ENCODE measurements at places on chromosomes 1 and 21. TPM values are rescaled to one million over a fixed set of nuclear protein-coding genes. Genes with fewer than 3 reads are reported as not detected.

DNA sequence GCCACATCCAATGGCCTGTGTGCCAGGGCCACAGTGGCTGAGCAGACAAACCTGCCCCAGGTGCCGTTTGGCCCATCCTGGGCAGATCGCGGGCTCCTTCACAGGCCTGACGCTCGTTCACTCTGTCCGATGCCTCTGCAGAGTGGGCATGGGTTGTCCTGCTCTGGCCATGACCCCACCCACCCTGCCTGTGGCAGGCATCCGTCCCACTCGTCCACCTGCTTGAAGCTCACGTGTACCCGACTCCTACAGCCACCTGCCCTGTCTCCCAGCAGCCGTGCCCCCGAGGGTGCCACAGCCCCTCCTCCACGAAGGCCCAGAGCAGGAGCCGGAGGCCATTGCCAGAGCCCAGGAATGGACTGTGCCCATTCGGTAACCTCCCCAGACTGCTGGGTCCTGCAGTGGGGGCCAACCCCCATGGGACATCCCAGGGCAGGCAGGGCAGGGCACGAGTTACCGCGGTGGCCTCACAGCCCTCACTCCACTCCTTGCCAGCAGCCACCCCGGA, 41.9 kb downstream of the TRIM11 start:
- ATAC-seq: no peak

DNA sequence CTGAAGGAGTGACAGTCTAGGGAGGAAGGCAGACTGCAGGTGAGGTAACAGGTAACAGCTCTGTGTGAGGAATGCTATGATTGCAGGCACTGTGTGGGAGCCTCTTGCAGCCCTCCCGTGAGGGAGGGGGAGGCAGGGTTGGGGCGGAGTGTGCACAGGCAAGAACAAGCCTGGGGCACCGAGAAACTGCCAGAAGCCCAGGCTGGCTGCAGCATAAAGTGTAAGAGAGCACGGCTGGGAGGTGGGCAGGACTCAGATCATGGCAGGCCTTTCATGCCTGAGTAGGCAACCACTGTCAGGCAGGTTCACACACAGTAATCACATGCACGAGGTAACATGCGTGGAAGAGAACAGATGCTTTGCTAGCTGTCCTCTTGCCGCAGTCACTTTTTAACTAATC, 11.3 kb upstream of the RHEX start:
- ATAC-seq: no peak

DNA sequence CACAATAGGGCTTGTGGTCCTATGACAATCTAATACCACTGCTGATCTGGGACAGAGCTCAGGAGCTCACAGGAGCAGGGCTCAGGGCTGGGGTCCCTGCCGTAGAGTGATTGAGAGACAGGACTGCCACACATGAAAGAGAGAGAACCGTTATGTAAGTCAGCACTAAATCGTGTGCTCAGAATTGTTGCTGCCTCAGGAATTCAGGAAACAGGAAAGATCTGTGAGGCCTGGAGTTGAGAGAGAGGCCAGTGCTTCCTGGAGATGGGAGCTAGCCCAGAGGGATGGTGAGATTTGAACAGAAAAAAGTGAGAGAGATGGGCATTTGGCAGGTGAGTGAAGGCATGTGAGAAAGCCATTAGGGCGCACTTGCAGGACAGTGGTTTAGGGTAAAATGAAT, 17.5 kb upstream of the ACBD6 start:
- ATAC-seq: no peak

- ATAC-seq: no peak
Measured at GRCh38 chr1:111320066-111320879, 29.6 kb downstream of the CHIA start.

GRCh38 chr1:187390215-187390818, 561.6 kb downstream of the PLA2G4A start:
- ATAC-seq: no peak

GRCh38 chr1:203858055-203858454, 3.3 kb upstream of the SNRPE start:
- ATAC-seq: no peak

DNA sequence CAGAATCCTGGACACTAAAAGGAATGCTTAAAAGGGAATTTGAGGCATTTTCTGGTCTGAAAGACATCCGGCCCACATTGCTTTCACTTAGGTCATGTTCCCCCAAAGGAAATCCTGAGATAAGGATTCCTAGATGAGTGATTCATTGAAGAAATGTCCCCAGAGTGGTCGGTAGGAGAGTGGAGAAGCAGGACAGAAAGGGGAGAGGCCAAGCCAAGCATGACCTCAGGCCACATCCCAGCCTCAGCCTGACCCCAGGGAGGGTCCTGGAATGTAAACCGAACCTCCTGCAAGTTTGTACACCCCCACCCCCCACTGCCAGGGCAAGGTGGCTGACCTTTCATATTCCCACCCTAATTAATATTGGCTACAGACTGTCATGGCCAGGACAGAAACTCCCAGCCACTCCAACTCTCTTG, 16.6 kb downstream of the HIVEP3 start:
- ATAC-seq: no peak

- peak; percentile 57 for ATAC-seq
Measured at GRCh38 chr1:205918955-205919746, 24.1 kb downstream of the SLC26A9 start.

GRCh38 chr1:60971330-60971729, 111.0 kb upstream of the NFIA start:
- no peak for ATAC-seq

- ATAC-seq: no peak
Measured at GRCh38 chr1:2492091-2492490, 16.0 kb downstream of the PLCH2 start.

DNA sequence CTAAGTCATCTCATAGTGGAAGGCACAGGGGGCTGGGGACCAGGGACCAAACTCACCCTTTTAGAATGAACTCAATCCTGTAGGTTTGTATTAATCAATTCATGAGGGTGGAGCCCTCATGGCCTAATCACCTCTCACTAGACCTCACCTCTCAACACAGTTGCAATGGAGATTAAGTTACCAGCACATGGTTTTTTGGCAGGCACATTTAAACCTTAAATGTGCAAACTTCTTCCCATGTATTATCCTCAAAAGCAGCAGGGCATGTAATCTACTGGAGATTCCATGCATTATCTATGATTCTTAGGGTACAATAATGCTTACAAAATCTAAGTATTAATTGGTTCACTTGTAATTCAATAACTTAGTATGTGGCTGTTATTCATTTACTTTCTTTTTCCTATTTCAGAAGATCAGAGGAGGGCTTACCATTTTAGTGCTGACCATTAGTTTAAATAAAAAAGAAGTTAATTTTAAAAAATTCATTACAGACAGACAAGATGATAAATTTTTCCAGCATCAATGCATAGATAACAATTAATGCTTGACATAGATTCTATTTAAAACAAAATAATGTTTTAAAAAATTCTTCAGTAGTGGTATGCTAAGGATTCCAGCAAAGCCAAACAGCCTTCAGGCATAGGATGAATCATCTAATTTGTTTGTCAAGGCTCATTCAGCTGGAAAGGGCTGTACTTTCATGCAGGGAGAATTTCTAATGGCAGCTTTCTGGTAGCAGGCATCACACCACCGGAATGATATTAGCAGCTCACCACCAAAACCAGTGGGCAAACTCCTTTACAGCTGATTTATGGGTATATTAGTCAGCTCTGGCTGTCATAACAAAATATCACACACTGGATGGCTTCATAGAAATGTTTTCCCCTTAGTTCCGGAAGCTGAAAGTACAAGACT, 124.6 kb upstream of the ZNF648 start:
- no peak for ATAC-seq

- ATAC-seq: no peak
Measured at GRCh38 chr1:156741481-156741983, 644 bp upstream of the MRPL24 start.

GRCh38 chr1:85568660-85569059, 11.9 kb upstream of the CCN1 start:
- no peak for ATAC-seq

- no peak for ATAC-seq
Measured at GRCh38 chr1:246308533-246309075, 198.5 kb downstream of the SMYD3 start.

DNA sequence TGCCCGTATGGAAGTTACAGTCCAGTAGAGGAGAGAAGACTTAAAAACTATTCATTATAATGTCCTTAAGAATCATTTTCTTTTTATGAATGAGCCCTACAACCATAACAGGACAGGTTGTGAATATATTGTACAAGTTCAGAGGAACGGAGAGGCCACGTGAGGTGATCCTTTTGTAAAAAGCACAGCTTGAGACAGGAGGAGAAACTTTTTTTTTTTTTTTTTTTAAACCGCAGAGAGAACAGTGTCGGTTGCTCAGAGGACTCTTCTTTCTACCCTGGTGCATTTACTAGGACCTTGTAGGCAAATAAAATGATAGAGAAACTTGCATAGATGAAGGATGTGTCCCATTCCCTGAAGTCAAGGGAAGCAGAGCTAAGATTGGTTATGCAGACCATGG, 32.1 kb downstream of the DYRK1A start:
- no peak for ATAC-seq

- ATAC-seq: no peak
Measured at GRCh38 chr1:199322278-199322677, 683.4 kb downstream of the PTPRC start.

DNA sequence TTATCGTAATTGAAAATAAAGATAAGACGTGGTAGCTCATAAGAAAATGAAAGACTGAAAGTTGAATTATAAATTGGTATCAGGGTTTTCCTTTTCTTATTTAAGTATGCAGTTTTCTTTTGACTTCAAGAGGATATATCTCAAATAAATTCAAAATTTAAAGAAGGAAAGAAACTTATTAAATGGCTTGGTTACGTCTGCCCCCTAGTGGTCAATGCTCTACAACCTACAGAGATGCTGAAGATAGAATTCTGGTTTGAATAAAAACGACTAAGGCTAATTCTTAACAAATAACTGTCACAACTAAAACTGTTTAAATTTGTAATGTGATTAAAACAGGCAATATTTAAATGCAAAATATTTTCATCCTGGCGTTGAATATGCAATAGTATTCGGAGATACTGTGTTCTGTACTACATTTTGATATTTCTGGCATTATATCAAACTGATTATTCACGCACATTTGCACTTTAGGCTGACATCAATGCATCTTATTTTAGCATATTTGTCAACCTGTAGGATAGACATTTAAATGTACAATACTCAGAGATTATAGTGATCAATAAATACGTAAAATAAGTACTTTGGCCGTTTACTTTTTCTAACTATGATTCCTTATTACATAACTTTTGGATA, 26.8 kb downstream of the IFI44 start:
- no peak for ATAC-seq

GRCh38 chr1:40096977-40097782, at the start of gene PPT1:
Gene PPT1, minus strand, starts transcription at chr1:40097252. Its CDS starts 14 bp downstream, at chr1:40097238.
- peak; percentile 94 for ATAC-seq

DNA sequence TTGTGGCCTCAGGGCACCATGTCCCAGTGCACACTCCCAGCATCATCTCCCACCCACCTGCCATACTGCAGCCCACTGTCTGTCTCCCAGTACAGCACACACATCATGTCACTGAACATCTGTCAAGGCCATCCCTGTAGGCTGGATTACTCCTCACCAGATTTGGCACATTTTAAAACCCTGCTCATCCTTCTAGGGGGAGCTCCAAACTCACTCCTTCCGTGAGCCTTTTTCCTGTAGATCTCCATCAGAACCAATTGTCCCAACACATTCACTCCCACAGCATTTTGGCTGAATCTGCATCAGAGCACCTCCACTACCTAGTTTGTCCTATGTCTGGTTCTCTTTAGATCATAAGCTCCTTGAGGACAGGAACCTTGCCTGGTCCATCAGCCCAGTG, 58.6 kb upstream of the GRIK3 start:
- ATAC-seq: no peak

DNA sequence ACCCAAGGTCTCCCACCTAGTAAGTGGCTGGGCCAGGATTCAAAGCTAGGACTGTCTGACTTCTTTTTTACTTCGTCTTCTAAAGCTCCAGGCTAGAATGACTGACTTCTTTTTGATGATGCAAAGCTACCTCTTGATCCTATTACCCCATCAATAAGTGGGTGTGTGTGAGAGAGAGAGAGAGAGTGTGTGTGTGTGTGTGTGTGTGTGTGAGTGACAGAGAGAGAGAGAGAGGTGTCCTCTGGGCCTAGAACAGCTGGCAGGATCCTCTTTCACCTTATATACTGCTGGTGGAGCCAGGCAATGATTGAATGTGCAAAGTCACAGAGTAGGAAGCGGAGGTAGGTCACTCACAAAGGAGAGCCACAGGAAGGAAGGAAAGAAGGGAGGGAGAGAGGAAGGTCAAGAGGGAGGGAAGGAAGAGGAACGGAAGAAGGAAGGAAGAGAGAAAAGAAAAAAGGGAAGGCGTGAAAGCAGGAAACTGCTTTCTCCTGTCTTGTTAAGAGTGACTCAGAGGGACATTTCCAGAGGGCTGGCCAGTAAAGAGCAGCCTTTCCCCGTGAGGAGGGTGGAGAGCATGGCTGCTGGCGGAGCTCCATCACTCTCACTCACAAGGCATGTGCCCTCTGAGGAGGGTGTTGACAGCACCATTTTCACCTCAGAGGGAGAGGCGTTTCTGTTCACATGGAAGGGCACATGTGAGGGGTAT, 68.9 kb downstream of the CDC7 start:
- ATAC-seq: peak; percentile 95

- no peak for ATAC-seq
Measured at GRCh38 chr1:73065339-73066041, 783.2 kb upstream of the NEGR1 start.

DNA sequence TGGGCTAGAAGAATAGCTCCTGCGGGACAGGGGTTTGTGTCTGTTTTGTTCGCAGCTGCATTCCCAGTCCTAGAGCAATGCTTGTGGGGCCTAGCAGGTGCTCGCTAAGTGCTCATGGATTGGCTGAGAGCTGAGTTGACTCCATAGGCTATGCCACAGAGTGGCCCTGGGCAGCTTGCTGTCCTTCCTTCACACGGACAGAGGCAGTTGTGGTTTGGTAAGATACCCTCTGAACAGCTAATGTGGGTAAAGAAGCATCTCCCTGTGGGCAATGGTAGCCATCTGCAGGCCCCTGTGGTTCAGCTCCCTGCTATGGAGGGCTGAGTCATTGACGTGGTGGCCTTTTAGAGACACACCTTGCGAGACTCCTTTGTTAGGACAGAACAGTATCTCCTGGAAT, 23.5 kb upstream of the LBR start:
- no peak for ATAC-seq

GRCh38 chr1:183876309-183876708, 71.4 kb downstream of the RGL1 start:
- no peak for ATAC-seq

DNA sequence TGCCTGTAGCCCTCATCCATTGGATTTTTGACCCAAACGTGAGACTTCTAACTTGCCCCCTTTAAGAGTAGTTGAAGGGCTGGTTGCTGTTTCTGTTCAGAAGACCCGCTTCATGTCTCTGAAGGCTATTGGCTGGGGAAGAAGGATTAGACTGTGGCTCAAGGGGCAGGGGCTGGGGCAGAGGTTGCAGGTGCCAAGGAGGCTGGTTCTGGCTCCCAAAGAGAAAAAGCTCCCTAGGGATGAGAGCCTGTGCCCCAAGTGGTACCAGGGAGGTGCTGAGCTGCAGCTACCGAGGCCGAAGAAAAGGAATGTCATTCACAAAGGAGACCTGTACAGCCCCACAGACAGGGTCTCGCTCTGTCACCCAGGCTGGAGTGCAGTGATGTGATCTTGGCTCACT, 5.8 kb downstream of the WNT3A start:
- no peak for ATAC-seq

- no peak for ATAC-seq
Measured at GRCh38 chr21:39041816-39042215, 141.4 kb downstream of the PSMG1 start.

Gene SLC45A1
- total RNA-seq: 6.5 TPM

Gene PCAT6
- total RNA-seq: not detected

Gene SELL
- total RNA-seq: not detected

Gene KIF21B
- 1.9 TPM for total RNA-seq

Gene CCDC17
- total RNA-seq: 1.2 TPM

Gene TFAP2E
- total RNA-seq: not detected

Gene CFHR1
- not detected for total RNA-seq

Gene LCE6A
- not detected for total RNA-seq

Gene HSD11B1
- 5.3 TPM for total RNA-seq

Data from gastroesophageal sphincter (tissue), 4 donors.